ENCODE measurements at places on chromosomes 3 and 15. TPM values are rescaled to one million over a fixed set of nuclear protein-coding genes. Genes with fewer than 3 reads are reported as not detected.

The IL17RB gene
- 0.71 TPM for total RNA-seq

The DISP2 gene
- total RNA-seq = 0.81 TPM

The OCA2 gene
- 16.0 TPM for total RNA-seq

The MME gene
- 3.2 TPM for total RNA-seq

The GOLGA8H gene
- total RNA-seq = 1.6 TPM

The GPR149 gene
- 0.11 TPM for total RNA-seq

DNA sequence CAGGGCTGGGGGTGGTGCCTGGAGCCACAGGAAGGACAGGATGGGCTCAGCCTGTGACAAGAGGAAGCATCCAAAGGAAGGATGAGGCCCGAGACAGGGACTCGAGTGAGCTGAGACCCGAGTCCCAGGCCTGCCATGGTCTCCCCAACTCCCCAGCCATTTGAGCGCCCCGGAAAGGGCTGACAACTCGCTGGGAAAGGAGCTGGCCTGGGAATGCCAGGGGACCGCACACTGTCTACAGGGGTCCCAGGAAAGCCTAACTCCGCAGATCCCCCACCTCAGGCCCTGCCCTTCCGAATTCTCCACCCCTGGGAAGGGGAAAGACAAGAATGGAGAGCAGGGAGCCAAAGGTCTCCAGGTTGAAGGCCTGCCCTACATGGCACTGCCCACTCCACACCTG is 21.0 kb upstream of the SHISA5 start:
- no peak overlapping the region for H3K27ac ChIP-seq
- no peaks in the 10 kb centered on the region for H3K36me3 ChIP-seq
- H3K4me1 ChIP-seq = no peaks in the 10 kb centered on the region
- H3K27me3 ChIP-seq = no peaks in the 10 kb centered on the region
- no peak for DNase-seq

- H3K27ac ChIP-seq = no peak overlapping the region
- no peaks in the 10 kb centered on the region for H3K27me3 ChIP-seq
- no peak for DNase-seq
- no peaks in the 10 kb centered on the region for H3K36me3 ChIP-seq
Observed at GRCh38 chr15:46416544-46416943, 781.7 kb downstream of the SQOR start.

- H3K4me3 ChIP-seq = no peak overlapping the region
- H3K36me3 ChIP-seq = no peaks in the 10 kb centered on the region
- DNase-seq = no peak
- H3K4me1 ChIP-seq = peaks cover 24% of the 10 kb centered on the region
Observed at GRCh38 chr3:52240059-52240885, 1.3 kb upstream of the TWF2 start.

- H3K27me3 ChIP-seq = no peaks in the 10 kb centered on the region
- H3K36me3 ChIP-seq = peaks cover 6% of the 10 kb centered on the region
- DNase-seq = peak; percentile 33
- H3K4me1 ChIP-seq = peaks cover 17% of the 10 kb centered on the region
- H3K27ac ChIP-seq = peak overlapping the region; percentile 72
Observed at GRCh38 chr3:48440590-48440958, 517 bp downstream of the TMA7 start.

GRCh38 chr15:33031324-33031821 is 163.1 kb downstream of the FMN1 start:
- no peak for DNase-seq
- peaks cover 35% of the 10 kb centered on the region for H3K4me1 ChIP-seq
- H3K4me3 ChIP-seq = no peak overlapping the region
- H3K36me3 ChIP-seq = no peaks in the 10 kb centered on the region
- H3K27me3 ChIP-seq = no peaks in the 10 kb centered on the region
- no peak overlapping the region for H3K27ac ChIP-seq

- H3K4me1 ChIP-seq = no peaks in the 10 kb centered on the region
- H3K4me3 ChIP-seq = no peak overlapping the region
- H3K27me3 ChIP-seq = no peaks in the 10 kb centered on the region
- no peak overlapping the region for H3K27ac ChIP-seq
- H3K36me3 ChIP-seq = no peaks in the 10 kb centered on the region
Observed at GRCh38 chr15:50046159-50046558, 72.9 kb downstream of the ATP8B4 start.

GRCh38 chr3:185339945-185340344 is 23.0 kb upstream of the MAP3K13 start:
- no peaks in the 10 kb centered on the region for H3K36me3 ChIP-seq
- H3K4me3 ChIP-seq = no peak overlapping the region

DNA sequence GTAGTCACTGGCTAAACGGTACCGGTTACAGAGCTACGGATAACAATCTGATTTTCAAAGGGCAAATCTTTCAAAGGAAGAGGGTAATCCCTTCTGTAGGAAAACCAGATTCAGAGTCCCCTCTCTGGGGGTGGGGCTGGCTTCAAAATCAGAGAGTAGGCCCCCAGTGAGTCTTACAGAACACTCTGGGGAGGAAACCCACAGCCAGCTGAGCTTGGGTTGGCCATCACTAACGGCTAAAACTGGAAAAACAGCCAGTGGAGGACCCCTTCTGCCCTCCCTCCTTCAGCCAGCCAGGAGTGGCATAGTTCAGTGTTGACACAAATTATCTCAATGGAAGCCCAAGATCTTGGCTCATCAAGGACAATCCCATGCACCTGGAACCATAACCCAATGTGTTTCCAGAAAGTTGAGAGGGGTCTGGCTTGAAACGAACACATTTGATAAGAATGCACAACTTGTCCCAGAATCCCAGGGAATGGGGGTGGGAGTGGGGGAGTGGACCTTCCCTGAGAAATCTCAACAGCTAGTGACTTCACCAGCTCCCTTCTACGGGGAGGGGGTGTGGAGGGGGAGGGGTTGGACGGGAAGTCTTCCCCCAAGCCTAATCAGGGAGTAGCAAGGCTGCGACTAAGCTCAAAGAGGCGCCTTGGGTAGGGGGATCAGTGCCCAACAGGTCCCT is 1.0 kb downstream of the RASL12 start:
- H3K4me1 ChIP-seq = peaks cover 12% of the 10 kb centered on the region
- H3K36me3 ChIP-seq = no peaks in the 10 kb centered on the region
- H3K27me3 ChIP-seq = no peaks in the 10 kb centered on the region
- no peak overlapping the region for H3K27ac ChIP-seq
- DNase-seq = no peak
- no peak overlapping the region for H3K4me3 ChIP-seq

DNA sequence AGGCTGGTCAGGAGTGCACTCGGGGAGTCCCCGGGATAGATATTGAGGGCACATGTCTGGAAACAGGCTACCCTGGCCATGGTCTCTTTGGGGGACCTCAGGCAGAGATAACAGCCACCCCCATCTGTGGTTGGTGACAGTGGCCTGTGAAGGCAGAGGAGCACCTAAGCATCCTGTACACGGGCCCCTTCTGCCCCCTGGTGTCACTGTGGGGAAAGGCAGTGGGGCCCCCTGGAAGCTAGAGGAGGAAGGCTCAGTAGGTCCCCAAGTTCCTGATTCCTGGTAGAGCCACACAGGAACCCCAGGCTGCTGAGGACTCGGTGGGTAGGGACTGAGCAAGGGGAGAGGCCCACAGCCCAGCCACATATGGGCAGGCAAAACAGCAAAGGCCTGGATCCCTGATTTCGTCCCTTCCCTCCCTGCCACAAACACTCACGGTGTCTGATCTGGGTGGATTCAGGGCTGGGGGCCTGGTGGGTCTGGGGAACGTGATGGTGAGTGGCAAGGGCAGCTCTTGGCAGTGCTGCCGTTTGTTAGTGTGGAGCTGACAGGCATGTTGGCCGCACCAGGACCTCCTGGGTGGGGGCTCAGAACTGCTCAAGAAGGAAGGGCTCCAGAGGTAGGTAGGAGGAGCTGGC is 14.1 kb upstream of the CXCR6 start:
- no peak overlapping the region for H3K27ac ChIP-seq
- no peak overlapping the region for H3K4me3 ChIP-seq
- H3K4me1 ChIP-seq = no peaks in the 10 kb centered on the region
- peaks cover 50% of the 10 kb centered on the region for H3K36me3 ChIP-seq
- no peaks in the 10 kb centered on the region for H3K27me3 ChIP-seq

GRCh38 chr3:152834191-152834775 is 648 bp upstream of the P2RY1 start:
- no peak overlapping the region for H3K27ac ChIP-seq
- no peaks in the 10 kb centered on the region for H3K4me1 ChIP-seq
- peak overlapping the region; percentile 52 for H3K4me3 ChIP-seq
- DNase-seq = no peak
- H3K36me3 ChIP-seq = no peaks in the 10 kb centered on the region

DNA sequence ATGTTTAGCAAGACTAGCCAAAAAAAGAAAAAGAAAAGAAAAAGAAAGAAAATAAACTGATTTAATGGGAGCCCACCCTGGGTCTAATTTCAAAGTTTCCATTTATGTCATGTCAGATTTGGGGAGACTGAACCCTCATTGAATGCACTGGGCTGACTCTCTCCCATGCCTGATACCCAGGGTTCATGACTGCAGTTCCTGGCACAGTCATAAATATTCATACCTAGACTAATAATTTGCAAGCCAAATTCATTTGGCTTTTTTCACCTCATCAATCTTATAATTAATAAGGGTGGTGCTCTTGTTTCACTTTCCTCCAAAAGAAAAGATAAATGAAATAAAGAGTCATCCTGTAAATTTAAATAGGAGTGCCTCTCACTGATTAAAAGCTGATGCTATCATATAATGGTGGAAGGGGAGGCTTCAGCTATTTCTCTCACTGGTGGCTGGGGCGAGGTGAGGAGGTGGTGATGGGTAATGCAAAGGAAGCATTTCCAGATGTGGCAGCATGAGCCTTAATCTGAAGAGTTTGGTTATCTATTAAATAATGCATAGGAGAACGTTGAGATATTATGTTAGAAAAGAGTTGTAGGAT is 224.5 kb downstream of the MEIS2 start:
- no peak overlapping the region for H3K27ac ChIP-seq
- peaks cover 8% of the 10 kb centered on the region for H3K4me1 ChIP-seq
- peaks cover 17% of the 10 kb centered on the region for H3K27me3 ChIP-seq
- H3K4me3 ChIP-seq = no peak overlapping the region
- no peaks in the 10 kb centered on the region for H3K36me3 ChIP-seq

GRCh38 chr3:39590806-39591205 is 123.3 kb downstream of the MOBP start:
- no peaks in the 10 kb centered on the region for H3K36me3 ChIP-seq
- H3K4me1 ChIP-seq = no peaks in the 10 kb centered on the region
- H3K27me3 ChIP-seq = no peaks in the 10 kb centered on the region
- DNase-seq = no peak
- H3K27ac ChIP-seq = no peak overlapping the region

DNA sequence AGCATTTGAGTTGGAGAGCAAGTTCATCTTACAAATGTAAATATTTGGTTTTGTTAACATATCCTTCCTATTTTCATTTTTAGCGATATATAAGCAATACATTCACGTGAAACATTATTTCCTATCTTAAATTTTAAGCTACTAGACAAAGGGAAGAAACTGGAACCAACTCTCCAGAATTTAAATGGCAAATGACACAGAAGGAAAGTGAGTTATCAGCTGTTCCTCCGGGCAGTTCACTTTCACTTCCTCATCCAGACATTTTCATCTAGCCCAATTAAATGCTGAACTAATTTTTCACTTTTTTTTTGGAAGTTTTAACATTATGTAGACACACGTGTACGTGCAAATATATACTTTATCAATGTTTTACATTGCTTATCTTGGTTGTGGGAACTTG is 58.7 kb downstream of the MORC1 start:
- H3K36me3 ChIP-seq = no peaks in the 10 kb centered on the region
- H3K4me3 ChIP-seq = no peak overlapping the region
- no peaks in the 10 kb centered on the region for H3K4me1 ChIP-seq
- no peaks in the 10 kb centered on the region for H3K27me3 ChIP-seq
- no peak for DNase-seq

DNA sequence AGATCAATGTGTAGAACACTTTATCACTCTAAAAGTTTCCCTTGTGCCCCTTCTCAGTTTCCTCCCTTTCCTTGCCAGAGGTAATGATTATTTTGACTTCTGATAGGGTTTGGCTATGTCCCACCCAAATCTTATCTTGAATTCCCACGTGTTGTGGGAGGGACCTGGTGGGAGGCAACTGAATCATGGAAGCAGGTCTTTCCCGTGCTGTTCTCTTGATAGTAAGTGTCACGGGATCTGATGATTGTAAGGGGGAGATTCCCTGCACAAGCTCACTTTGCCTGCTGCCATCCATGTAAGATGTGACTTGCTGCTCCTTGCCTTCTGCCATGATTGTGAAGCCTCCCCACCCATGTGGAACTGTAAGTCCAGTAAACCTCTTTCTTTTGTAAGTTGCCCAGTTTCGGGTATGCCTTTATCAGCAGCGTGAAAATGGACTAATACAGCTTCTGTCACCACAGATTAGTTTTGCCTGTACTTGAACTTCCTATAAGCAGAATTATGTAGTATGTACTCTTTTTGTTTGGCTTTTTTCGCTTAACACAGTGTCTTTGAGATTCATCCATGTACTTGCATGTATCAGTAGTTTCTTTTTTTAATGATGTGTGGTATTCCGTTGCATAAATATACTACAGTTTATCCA is 7.2 kb downstream of the FEM1B start:
- no peaks in the 10 kb centered on the region for H3K27me3 ChIP-seq
- DNase-seq = no peak
- H3K36me3 ChIP-seq = peaks cover 3% of the 10 kb centered on the region
- H3K4me1 ChIP-seq = peaks cover 37% of the 10 kb centered on the region

Measured in thyroid gland (tissue), 4 donors.